ENCODE measurements at places on chromosomes 3 and 15. TPM values are rescaled to one million over a fixed set of nuclear protein-coding genes. Genes with fewer than 3 reads are reported as not detected.

Gene NLGN1
- total RNA-seq = 7.8 TPM

Gene SECISBP2L
- total RNA-seq = 34.2 TPM

Gene LPCAT4
- total RNA-seq = 82.4 TPM

Gene GNAT1
- total RNA-seq = not detected

Gene CYFIP1
- total RNA-seq = 28.8 TPM

Gene HCN4
- total RNA-seq = 16.6 TPM
